ENCODE measurements at places on chromosomes 3 and 15.

DNA sequence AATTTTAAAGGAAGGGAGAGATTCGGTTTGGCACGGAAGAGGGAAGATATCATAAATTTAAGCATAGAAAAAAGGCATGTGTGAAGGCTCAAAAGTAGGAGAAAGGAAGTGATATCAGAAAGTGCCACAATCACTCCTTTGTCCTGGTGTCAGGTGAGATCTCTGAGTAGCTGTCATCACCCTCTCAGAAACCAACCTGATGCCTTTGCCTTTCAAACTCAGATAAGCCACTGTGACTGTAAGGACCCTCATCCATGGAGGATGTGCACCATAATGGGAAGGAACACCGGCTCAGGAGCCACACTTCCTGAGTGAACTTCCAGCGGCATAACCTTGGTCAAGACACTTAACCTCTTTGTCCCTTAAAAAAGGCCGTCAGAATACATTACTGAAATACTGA, 318.7 kb upstream of the SEMA6D start:
- DNase-seq: no peak

DNA sequence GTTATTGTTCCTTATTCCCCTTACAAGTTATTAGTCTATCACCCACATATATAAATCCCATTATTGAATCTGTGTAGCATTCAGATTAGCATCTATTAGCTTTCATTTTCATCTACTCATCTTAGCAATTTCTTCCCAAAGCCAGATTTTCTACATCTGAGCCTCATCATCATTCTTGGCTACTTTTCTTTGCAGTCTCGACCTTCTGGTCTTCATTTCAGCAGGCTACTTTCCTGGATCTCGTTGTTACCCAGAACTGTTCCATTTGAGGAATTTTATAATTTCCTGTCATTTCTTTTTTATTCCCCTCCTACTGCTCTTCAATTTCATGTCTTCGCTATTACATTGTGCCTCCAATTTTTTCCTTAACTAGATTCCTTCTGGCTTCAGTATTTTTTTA, 51.8 kb downstream of the SPRED1 start:
- no peak for DNase-seq

GRCh38 chr3:147099076-147099475, 307.3 kb downstream of the ZIC4 start:
- no peak for DNase-seq

- no peak for DNase-seq
These were observed 408.9 kb upstream of the CBLB start for GRCh38 chr3:106277731-106278130.

GRCh38 chr3:3799173-3800079, at the start of gene LRRN1:
Gene LRRN1, plus strand, starts transcription at chr3:3799431. Its CDS starts 45,211 bp downstream, at chr3:3844642.
- DNase-seq: peak; percentile 57

DNA sequence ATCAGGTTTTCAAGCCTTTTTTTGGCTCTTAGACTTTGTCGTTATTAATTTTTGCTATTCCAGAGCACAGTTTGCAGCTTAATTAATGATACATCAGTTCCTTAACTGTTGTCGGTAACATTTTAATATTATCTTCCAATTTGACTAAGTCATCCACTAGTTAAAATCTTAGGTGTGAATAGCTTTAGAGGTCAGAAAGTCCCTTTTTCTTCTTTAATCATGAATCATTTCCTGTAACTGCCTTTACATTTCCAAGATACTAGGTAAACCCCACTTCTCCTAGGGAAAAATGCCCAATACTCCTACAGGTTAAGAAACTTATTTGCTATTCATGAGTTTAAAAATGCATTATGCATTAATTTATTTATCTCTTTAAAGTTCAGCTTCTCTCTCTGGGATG, 260.9 kb upstream of the CFAP20DC start:
- DNase-seq: no peak

DNA sequence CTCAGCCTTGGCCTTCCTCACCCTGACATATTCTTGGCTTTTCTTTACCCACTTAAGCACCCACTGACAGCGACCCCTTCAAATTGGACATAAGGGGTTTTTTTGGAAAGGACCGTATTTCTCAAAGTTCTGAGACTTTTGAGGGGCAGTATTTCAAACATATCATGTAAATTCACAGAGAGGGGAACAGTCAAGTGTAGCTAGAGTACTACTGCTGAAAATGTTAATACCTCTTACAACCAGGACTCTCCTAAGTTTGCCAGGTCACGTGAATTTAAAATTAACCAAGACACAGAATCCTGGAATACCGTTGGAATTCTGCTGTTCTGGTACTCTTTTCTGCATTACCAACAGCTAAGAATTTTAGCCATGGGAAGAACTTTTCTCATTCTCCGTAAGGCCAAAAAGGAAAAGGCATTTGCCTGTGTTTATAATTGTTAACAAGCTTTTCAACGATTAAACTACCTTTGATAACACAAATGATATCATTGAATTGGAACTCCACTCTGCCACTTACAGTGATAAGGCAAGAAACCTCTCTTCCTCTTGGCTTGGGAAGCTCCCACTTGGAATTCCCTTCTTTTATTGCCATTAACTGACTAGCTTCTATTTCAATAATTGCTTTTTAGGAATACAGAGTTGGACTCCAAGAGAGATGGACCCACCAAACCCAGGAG, 597 bp upstream of the GBE1 start:
- DNase-seq: no peak

- no peak for DNase-seq
These were observed 66.2 kb upstream of the SLC6A1 start for GRCh38 chr3:10926256-10926810.

- DNase-seq: no peak
These were observed 68.8 kb upstream of the AGBL1 start for GRCh38 chr15:86010891-86011290.

DNA sequence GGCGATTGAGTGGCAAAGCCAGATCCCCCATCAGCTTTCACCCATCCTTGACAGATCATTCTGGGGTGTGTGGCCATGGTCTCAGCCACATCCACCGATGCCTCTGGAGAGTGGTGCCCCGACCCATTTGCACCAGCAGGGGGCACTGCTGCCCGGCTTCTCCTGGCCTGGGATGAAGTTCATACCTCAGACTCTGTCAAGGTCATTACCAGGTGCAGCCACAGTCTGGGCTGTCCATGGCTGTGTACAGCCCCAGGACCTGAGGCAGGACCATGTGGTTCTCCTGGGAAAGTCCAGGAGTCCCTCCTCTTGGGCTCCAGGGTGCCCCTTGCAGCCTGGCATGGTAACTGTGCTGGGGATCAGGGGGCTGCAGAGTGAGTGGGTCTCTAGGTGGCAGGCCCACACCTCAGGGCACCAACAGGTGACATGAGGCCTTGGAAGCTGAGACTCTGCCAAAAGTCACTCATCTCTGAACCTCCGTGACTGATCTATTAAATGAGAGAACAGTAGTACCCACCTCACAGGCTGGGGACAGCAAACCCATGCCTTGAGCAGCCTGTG, 67.2 kb downstream of the CACNA2D2 start:
- DNase-seq: peak; percentile 63

DNA sequence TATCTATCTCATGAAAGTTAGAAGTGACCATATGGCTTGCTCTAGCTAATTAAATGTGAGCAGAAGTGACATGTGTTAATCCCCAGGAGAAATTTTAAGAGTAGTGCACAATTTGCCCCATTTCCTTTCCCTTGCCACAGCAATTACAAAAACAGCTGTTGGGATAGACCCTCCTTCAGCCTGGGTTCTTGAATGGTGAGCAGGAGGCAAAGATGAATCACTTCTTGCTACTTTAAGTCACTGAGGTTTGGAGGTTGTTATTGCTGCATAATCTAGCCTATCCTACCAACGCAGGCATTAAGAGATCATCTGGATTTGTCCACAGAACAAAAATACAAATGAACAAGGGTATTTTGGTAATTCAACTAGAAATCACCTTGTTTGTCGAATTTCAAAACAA, 51.7 kb upstream of the CAPN7 start:
- no peak for DNase-seq

- DNase-seq: no peak
These were observed 12.2 kb downstream of the SEMA7A start for GRCh38 chr15:74421302-74422245.

DNA sequence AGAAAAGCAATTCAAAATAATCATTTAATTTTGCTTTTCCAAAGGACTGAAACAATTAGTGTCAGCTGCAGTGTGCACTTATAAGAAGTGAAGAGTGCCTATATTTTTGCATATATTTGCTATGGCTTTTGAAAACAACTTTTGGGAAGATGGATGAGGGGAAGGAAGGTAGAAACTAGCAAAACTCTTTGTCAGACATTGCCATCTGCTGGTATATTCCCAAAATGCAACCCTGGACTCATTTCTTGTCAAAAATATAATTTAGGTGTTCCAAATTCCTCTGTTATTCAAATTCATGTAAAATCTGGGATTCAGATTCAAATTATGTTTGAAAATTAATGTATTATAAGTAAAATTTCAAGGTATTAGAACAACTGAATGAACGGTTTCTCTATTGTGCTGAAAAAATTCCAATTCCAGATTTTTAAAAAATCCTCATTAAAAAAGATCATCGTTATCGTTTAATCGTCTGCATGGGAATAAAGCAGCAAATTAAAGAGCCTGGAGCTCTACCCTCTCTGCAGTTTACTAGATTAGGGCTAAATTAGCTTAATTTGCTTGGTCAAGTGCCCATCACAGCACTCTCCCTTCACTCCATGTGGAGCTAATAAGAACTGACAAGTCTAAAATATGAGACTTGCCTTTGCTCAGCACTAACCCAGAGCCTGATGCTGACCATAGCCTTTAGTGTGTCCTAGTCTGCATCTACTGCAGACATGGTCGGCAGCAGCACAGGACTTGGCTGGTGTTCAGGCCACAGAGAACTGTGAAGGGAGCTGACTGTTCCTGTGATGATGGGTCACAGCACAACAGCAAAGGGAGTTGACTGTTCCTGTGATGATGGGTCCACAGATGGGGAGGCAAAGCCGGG, 67.9 kb upstream of the MITF start:
- DNase-seq: no peak

- no peak for DNase-seq
These were observed 41.1 kb upstream of the GNB5 start for GRCh38 chr15:52232327-52232726.

DNA sequence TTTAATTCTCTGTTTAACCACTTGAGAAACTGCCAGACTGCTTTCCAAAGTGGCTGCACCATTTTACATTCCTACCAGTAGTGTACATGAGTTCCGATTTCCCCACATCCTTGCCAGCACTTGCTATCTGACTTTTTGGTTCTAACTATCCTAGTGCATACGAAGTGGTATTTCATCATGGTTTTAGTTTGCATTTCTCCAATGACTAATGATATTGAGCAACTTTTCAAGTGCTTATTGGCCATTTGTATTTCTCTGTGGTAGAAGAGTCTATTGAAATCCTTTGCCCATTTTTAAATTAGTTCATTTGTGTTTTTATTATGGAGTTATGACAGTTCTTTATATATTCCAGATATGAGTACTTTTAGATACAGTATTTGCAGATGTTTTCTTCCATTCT, 247.8 kb downstream of the GABRB3 start:
- no peak for DNase-seq

DNA sequence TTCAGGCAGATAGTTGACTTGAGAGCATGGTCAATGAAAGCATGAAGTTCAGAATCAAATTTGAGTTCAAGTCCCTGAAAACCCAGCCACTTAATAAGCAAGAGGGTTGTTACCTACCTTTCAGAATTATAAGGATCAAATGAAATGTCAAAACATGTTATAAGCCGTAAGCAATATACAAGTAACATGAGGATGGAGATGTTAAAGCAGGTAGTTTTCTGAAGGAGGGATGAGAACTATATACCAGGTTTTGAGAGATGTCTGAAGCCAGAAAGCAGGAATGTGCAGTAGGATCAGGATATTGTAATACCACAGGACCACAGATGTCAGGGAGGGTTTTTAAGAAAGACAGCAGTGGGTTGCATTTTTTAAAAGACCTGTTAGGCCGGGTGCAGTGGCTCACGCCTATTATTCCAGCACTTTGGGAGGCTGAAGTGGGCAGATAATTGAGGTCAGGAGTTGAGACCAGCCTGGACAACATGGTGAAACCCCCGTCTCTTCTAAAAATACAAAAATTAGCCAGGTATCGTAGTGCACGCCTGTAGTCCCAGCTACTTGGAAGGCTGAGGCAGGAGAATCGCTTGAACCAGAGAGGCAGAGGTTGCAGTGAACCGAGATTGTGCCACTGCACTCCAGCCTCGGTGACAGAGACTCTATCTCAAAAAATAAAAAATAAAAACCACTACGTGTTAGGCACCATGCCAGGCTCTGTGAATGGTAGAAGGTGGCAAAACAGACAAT, 6.9 kb upstream of the EIF3J start:
- DNase-seq: no peak

GRCh38 chr3:38613426-38613825, 36.1 kb downstream of the SCN5A start:
- no peak for DNase-seq

- no peak for DNase-seq
These were observed 230.4 kb upstream of the CHRM5 start for GRCh38 chr15:33737687-33738601.

- DNase-seq: no peak
These were observed 170.0 kb downstream of the MINAR1 start for GRCh38 chr15:79602180-79602579.

- DNase-seq: no peak
These were observed 58.8 kb upstream of the ARL6 start for GRCh38 chr3:97705764-97706163.

- peak; percentile 11 for DNase-seq
These were observed 183.4 kb upstream of the TOPAZ1 start for GRCh38 chr3:44058022-44058867.

DNA sequence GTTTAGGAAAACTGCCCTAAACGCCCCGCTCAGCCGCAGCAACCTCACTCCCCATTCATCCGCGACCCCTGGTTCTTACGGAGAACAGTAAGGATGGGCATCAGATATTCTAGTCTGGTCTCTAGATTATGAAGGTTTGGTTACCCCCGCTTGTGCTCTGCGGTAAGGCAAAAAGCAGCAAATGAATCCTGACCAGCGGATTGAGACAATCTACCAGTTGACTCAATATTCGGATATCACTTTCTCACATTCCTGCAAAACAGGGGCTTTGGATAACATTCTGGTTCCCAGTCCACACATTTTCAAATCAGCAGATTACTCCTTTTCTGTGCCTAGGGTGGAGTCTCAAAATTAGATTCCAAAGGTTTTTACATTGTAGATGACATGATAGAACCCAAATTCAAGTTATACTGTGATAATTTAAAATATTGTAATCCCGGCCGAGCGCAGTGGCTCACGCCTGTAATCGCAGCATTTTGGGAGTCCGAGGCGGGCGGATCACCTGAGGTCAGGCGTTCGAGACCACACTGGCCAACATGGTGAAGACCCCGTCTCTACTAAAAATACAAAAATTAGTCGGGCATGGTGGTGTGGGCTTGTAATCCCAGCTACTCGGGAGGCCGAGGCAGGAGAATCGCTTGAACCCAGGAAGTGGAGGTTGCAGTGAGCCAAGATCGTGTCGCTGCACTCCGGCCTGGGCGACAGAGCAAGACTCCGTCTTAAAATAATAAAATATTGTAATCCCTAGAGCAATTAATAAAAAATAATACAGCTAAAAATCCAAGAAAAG, 1.1 kb upstream of the CYFIP1 start:
- DNase-seq: no peak

- no peak for DNase-seq
These were observed 76.6 kb downstream of the GBE1 start for GRCh38 chr3:81684751-81685395.

All from stimulated activated CD8-positive, alpha-beta memory T cell treated with anti-CD3 and anti-CD28 coated beads, Interleukin-4, amount 100 ng/mL, for 24 hours (primary cell).